Activated naive CD8-positive, alpha-beta T cell treated with anti-CD3 and anti-CD28 coated beads, Interleukin-2, amount 50 U/mL, for 16 hours (primary cell): ENCODE measurements at places on chromosomes 6 and 20.

DNA sequence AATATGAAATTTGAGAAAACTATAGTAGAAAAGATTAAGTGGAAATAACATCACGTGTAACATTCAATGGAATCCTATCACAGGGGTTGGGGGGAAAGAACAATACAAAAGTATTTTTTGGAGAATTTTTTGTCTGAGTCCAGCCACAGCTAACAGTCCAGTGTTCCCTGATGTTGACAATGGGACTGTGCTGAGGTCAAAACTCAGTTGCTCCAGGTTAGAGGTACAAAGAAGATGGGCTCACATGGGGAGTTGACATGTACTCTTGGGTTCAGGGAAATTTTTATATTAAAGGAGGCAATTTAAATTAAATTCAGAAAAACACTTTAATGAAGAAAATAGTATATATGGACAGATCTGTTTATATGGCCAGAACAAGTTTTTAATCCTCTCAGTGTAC is 995 bp downstream of the MYCT1 start:
- DNase-seq: no peak

- DNase-seq: no peak
These were observed 24.8 kb upstream of the SPDEF start for GRCh38 chr6:34580707-34581560.

DNA sequence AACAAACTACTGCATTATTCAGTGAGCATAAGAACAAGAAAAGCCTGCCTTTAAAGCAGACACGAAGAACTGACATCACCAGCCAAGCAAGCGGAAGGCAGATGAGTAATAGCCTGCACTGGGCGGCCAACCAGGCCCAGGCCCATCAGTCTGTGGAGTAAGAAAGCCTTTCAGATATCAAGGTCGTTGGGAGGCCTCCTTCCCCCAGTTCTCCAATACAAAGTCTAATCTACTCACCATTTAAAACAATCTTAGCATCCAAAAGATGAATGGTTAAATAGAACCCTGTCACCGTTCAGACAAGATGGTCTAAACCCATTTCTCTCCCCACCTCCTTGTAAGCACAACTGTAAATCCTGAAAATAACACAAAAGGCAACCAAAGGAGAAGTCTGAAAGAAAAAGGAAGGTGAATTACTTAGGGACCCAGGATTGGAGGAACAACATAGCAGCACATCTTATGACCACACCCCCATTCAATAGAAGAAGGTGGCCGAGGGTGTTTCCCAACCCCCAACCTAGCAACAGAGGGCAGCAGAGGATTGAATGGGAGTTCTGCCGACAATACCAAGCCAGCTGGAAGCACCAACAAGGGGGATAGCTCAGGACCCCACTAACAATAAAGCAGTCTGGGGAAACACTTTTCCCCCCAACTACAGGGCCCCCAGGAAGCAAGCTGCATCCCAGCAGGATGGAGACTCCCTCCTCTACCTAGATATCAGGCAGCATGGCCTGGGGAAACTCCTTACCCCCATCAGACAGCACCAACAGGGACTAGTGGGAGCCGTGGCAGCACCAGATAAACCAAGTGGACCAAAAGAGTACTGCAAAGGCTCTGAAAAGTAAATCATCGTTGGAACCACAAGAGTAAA is 67.9 kb downstream of the ZHX3 start:
- no peak for DNase-seq

DNA sequence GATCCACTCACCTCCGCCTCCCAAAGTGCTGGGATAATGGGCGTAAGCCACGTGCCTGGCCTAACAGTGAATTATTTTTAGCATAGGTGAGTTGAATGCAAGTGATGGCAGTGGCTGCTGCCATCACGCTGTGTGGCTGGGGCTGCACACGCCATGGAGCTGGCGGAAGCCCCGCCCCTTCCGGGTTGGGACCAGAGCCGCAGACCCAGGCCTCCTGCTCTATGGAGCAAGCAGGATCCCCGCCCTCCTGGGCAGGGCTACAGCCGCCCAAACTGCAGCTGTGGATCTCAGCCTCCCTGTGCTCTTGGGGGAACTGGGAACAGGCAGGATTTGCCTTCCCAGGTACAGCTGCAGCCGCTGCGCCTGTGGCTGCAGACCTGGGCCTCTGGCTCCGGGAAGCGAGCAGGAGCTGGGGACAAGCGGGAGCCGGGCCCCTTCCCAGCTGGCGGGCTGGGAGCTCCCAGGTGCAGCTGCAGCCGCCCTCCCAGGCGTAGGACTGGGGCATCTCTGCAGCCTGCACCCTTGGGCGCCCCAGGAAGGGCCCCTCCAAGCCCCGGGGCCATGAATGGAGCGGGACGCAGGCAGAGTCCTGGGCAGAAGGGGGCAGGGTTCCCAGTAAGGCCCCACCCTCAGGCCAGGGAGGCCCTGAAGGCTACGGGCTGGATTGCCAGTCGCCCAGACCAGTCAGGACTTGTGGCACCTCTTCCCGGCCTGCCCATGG is 30.9 kb upstream of the SLA2 start:
- DNase-seq: no peak

GRCh38 chr6:4647414-4648365 is 128.5 kb upstream of the CDYL start:
- no peak for DNase-seq

GRCh38 chr6:46062312-46062711 is 46.7 kb upstream of the CLIC5 start:
- DNase-seq: no peak

- DNase-seq: no peak
These were observed 3.9 kb downstream of the NR2E1 start for GRCh38 chr6:108169464-108170331.

GRCh38 chr6:152948150-152948768 is 34.6 kb downstream of the FBXO5 start:
- no peak for DNase-seq

DNA sequence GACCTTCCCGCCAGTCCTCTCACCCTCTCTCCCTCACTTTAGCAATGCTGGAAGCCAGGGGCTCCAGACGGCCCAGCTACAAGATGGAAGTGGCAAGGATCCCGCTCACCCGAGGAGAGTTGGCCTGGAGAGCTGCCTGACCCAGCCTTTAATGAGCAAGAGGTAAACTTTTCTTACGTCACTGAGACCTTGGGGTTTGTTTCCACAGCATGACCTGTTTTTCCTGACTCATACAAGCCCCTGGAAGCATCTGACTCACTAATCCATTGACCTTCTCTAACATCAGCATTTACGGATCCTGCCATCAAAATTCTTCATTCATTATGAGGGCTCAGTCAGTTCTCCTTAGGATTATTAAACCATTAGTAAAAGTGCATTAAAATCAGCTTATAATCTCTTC is 120.4 kb downstream of the MYLK4 start:
- no peak for DNase-seq

DNA sequence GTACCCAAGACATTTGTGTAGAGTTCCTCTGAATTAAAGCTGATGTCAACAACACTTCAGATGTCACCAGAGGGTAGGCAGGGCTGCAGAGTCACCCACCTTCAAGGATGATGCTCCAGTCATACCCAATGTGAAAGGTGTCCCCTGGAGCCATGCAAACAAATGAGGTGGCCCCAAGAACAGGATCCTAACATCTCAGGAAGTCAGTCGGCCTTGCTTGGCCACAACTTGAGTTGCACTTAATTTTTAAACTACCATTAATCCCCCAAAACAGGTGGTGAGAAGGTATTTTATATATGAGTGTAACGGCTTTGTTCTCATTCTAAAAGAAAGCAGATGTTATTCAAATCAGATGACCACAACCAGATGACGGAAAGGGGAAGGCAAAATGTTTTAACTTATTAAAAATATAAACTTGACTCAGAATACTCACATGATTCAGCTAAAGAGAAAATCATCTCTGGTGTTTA is 21.1 kb upstream of the SERPINB1 start:
- DNase-seq: no peak

GRCh38 chr6:137975188-137975940 is 108.3 kb downstream of the TNFAIP3 start:
- no peak for DNase-seq

DNA sequence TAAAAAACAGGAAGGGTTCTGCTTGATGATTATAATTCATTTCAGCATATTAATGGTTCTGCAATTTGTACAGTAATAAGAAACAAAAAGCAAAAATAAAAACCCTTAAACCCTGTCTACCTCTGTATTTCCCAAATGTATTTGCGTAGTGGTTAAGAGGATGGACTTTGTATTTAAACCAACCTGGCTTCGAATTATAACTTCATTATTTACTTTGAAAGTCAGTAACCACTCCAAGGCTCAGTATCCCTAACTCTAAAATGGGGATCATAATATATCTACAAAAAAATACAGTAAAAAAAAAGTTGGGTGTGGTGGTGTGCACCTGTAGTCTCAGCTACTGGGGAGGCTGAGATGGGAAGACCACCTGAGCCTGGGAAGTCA is 21.4 kb downstream of the PERP start:
- DNase-seq: no peak

DNA sequence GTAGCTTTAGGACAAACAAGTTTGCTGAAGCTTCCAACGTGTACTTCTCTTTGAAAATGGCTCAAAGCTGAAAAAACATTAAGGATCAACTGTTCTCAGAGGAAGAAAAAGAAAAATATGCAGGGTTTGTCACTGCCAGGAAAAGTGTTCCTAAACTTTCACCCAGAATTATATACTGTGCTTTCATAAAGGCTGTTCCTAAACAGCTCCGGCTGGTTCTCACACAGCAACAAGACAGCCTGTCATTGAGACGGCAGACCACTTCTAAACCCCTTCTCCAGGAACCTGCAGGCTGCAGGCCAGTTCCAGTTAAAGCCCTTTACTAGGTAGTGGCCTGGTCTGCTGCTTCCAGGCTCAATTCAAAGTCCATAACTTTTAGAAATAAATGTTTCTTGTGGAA is 97.4 kb upstream of the SOX4 start:
- DNase-seq: no peak

GRCh38 chr6:18473755-18474154 is 86.6 kb downstream of the RNF144B start:
- no peak for DNase-seq

DNA sequence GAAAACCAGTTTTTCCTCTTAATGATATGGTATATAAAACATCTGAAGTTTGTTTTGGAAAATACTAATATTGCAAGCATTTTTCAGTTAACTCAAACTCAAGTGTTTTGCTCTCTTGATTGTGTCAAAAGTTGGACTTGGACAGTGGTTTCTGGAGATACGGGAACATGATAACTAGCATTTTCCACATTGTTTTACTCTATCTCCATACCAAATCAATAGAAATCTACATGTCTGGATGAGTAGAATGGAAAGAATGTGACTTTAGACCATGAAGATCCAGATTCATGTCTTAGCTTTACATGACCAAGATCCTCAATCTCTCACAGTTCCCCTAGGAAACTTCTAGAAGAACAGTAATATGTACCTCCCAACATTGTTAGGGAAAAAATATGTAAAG is 22.2 kb upstream of the FBXO30 start:
- DNase-seq: no peak

GRCh38 chr20:32527447-32528055 is 57.6 kb downstream of the NOL4L start:
- DNase-seq: no peak

GRCh38 chr20:43680981-43681380 is 14.1 kb downstream of the MYBL2 start:
- DNase-seq: no peak

DNA sequence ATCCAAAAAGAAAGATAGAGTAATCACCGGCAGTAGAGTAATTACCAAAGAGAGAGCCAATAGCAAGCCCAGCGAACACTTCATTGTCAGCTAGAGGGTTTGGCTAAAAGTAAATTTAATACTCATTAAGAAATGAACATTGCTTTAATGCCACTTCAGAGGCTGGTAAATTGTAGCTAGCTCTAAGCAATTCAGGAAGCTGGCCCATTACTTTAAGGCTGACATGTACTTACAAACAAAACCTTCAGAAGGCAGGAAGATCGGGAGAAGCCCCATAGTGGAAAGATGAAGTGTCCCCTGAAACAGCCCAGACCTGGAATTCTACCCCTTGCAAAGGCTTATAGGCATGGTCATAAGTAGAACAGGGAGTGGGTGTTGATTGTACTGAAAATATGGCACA is 396.6 kb upstream of the ID4 start:
- no peak for DNase-seq

GRCh38 chr20:59688999-59689398 is 84.7 kb downstream of the PHACTR3 start:
- no peak for DNase-seq
